ENCODE measurements at places on chromosomes 5 and 9.

- DNase-seq: no peak
These were observed 720.2 kb upstream of the C9orf72 start for GRCh38 chr9:28293369-28294090.

DNA sequence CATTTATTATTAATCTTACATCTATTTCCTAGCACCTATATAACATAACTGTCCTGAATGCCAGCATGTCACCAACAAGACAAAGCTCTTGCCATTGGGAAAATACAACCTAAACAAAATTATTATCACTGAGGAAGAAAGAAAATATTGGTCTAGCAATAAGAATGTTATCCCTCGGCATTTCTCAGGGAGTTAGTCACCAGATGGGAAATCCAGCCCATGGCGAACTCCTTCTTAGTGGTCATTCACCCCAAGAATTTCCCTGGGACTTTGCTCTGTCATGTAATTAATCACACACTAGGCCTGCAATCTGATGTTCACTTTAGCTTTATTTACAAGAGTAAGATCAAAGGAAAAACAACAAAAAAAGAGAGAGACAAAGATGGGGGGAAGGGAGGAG is 56.1 kb upstream of the TAS2R1 start:
- DNase-seq: no peak

- DNase-seq: no peak
These were observed 41.6 kb downstream of the RAB14 start for GRCh38 chr9:121160025-121160424.

DNA sequence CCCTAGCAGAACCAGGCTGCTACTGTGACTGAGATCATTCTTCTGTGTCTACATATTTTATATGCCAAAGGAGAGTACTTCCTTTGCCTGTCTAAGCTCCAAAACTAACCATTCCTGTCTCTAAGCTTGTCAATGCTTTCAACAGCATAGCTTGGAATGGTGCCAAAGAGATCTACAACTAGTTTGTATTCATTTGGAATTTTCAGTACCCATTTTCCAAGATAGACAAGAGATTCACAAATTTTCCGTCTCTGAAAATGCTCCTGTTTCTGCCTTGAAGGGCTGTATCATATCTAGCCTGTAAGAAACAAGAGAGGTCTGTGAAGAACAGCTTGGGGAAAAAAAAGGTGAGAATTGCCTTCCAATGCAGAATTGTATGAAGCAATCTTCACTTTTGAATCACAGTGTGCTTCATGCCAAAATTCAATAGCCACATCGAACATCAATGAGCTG is 334.4 kb upstream of the ACTBL2 start:
- DNase-seq: no peak

GRCh38 chr9:91043056-91043810 is 241.6 kb downstream of the SYK start:
- no peak for DNase-seq

DNA sequence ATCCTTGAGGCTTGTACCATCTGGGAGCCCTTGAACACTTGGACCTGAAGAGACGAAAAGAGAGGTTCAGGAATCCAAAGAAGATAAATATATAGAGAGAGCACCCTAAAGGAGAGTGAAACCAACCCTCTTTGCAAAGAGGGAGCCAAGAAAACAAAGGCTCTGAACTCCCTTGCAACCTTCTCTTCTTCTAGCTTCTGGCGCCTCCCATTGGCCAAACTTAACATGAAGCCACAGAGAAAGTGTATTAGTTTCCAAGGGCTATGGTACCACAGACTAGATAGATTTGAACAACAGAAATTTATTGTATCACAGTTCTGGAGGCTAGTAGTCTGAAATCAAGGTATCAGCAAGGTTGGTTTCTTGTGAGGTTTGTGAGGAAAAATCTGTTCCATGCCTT is 175.1 kb downstream of the HCN1 start:
- DNase-seq: no peak

GRCh38 chr5:56110646-56111403 is 116.1 kb upstream of the IL6ST start:
- DNase-seq: no peak

DNA sequence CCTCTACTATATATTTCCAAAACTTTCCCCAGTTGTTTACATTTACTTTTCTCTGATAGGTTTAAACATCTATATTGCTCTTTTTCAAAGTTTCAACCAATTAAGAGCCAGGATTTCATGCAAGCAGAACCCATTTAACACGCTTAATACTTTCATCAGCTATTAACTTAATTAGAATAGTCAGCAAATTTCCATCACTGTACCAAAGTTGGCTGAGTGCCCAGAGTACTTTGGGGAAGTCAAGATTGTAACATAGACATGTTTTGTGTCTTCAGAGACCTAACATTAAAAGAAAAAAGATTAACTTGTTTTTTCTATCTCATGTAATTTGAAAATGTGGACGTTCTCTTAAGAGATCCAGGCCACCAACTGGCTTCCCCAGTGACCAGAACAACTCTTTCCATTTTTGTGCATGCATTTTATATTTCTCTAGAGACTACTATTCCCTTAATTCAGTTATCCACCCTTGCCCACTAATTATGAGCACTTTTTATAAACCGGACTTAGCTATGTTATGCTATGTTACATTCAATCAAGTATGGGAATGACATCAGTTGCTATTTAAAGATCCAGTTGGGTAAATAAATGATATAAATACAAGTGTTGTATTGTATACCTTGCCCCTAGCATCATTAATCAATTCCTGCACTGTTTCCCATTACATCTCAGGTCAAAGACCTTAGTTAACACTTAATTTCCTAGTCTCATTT is 478.1 kb upstream of the NMUR2 start:
- DNase-seq: no peak

GRCh38 chr5:103223031-103223955 is 35.3 kb upstream of the MACIR start:
- no peak for DNase-seq

GRCh38 chr9:93479726-93480125 is 26.3 kb upstream of the FAM120AOS start:
- DNase-seq: no peak

GRCh38 chr9:108245901-108246300 is 609.9 kb downstream of the ACTL7B start:
- no peak for DNase-seq

DNA sequence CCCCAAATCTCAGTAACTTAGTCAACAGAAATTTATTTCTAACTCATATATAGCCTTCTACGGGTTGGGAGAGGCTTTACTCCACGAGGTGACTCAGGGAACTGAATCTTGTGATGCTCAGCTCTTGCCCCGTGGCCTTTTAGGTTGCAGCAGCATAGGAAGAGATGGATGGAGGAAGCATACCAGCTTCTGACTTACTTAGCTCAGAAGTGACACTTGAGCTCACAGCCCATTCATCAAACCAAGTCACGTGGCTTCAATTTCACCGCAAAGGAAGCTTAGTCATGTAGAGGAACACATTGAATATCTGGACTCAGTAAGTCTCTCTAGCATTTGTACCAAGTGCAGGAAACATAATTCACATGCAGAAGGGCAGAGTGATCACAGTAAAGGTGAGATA is 124.1 kb upstream of the KCNN2 start:
- DNase-seq: no peak

DNA sequence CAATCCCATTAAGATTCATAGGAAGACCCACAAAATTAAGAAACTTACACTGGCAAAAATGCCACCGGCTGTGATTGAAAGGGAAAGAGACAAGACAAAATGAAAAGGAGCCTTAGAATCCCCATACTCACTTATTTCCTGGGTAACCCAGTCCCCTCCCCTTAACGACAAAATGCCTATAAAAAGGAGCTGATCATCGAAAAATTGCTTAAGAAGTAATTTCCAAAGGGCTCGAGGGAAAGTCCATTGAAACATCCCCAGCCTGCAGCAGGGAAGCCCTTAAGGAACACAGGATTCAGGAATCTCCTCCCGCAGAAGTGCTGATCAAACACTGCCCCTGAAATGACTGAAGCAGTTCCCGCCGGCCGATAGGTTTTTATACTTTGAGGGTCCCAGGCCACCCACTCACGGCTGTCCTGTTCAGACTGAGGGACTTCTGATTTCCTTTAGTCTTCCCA is 677 bp upstream of the ZNF79 start:
- DNase-seq: no peak

- DNase-seq: no peak
These were observed 235.7 kb downstream of the CDK5RAP2 start for GRCh38 chr9:120344230-120344629.

GRCh38 chr5:133603711-133604110 is 8.6 kb downstream of the FSTL4 start:
- no peak for DNase-seq

DNA sequence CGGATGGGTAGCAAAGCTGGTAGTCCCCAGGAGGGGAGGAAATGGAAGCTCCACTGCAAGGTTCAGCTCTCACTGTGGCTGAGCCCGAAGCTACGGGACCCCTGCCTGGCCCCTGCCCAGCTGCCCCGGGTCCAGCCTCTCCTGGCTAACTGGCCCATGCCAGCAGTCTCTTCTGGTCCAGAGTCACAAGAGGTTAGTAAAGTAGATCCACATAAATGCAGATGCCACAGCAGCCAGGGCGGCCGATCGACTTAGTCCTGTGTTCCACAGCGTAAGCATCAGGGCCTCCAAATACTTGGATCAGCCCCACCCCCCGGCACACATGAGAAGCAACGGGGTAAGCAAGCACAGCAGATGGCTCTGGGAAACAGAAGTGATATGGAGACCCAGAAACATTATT is 42.1 kb downstream of the MRPL36 start:
- no peak for DNase-seq

- no peak for DNase-seq
These were observed at the start of gene HSPB3 for GRCh38 chr5:54455413-54456157. Gene HSPB3, plus strand, starts transcription at chr5:54455699. Its CDS starts 91 bp downstream, at chr5:54455790.

GRCh38 chr5:135204151-135204600 is 170.1 kb upstream of the PITX1 start:
- no peak for DNase-seq

- DNase-seq: no peak
These were observed 430.6 kb downstream of the ZNF608 start for GRCh38 chr5:124315741-124316415.

DNA sequence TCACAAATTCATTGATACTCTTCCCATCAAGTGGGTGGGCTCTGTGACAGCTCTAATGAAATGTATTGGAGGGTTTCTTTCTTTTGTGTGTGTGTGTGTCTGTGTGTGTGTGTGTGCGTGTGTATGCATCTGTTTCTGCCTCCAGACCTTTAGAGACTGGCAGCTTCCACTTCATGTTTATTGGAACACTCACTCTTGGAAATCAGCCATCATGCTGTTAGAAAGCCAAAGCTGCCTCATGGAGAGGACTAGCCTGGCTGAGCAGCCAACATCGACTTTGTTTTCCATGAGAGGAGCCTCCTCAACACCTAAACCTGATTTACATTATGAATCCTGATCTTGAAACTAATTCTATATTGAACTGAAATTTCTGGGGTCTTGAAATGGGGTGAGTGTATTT is 128.5 kb upstream of the FAM174A start:
- no peak for DNase-seq

DNA sequence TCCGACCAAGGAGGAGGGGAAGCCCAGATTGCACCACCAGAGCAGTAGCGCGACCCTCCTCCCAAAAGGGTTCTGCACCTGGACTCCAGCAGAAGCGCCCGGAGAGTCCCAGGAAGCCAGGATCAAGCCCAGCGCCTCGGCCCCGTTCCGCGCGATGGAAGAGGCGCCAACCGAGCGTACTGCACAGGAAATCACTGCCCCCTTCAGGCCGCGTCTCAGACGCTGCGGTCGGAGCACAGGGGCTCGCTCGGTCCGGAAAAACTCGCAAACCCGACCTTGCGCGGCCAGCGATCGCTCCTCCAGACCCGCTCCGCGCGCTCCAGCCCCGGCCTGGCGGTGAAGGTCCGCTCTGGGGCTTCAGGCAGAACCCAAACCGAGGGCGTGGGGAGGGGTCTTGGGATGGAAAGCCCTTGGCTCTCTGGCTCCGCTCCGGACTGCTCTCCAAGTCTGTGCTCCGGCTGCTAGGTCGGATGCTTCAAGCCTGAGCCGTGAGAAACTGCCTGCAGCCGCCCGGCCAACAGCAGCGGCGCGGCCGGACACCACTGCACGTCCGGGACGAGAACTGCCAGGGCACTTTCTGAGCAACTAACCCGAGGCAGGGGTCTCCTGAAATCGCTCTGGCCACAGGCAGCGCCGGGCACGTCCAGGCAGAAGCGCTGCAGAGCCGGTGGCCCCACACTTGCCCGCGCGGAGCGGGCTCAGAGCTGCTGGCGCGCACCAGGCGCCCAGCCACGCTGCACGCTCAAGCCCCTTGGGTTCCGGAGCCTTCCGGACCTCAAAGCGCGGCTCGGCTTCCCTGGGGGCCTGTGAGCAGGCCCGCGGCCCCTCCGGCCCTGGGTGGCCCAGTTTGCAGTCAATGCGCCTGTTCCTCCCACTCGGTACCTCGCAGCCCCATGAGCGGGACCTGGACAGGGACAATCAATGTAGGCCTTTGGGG is 1.3 kb downstream of the GABBR2 start:
- DNase-seq: peak; percentile 18

DNA sequence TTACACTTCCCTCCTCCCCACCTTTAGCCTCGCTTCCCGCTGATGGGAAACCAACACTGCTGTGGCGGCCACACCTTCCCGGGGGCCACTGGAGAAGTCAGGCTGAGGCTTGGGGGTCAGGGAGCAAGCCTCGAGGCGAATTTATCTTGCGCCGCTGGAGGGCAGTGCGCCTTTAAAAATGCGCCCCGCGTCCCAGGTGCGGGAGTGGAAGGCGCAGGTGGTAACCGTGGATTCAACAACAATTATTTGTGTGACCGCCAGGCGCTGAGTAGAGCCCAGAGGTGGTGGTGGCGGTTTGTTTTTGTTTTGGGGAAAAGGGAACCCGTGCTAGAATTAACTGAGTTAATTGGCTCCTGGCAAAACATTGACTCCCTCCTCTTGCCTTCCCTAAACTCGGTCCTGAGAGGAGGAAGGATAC is 1.1 kb downstream of the CFAP77 start:
- no peak for DNase-seq

GRCh38 chr9:123373946-123374345 is 17.9 kb downstream of the CRB2 start:
- peak; percentile 29 for DNase-seq

GRCh38 chr5:132233811-132234683 is 6.4 kb upstream of the P4HA2 start:
- DNase-seq: no peak

DNA sequence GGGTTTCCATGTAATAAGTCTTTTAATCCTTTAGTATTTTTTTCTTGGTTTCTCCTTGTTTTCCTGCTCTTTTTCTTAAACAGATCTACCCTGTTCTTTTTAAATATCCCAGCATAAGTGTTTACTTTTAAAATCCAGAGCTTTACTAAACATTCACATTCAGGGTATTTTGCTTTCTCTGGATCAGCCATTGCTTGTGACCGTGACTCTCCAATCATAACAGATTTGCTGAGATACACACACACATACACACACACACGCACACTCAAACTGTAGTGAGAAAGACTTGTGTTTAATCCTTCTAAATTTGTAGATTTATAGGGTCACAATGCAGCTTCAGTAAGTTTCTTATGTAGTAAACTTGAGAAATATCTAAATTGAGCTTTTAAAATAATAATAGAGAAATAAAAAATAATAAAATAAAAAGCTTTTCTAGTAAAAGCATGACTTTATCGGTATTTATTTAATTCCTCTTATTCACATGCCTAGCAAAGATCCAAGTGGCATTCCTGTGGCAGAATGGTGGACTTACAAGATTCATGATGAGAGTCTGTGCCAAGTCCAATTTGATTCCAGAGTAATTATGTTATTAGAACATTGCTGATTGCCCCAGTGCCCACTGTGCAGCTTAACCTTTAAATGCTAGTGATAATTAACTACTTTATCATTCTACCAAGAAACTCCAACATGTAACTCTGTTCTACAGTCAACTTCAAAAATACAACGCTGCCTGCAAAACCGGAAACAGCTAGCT is 129.0 kb downstream of the TLE4 start:
- no peak for DNase-seq
